ENCODE measurements at places on chromosomes 4 and X.

DNA sequence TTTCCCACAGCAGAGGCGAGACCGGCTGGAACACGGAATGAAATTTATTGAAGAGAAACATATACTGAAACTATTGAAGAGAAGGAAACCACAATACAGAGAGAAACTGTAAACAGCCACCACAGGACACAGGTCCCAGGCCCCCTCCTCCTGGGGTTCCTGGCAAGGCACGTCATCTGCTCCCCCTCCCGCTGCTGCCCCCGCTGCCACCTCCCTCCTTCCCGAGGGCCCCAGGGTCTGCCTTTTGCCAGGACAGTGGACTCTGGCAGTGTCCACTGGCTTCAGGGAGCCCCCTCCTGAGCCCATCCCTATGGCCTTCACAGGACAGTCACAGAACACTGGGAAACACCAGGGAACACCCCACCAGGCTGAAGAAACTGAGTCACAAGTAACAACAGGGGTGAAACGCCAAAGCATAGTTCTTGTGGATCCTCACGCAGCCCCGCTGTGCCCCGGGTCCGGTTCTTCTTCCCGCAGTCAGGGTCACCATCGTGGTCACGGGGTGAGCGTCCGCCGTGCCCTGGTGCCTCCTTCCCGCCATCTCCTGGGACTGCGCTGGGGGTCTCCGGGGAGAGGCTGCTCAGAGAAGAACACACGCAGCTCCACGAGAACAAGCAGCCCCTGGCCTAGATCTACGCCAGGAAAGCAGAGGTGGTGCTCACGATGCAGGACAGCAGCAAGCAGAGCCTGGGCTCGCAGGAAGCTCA lies 5.4 kb downstream of the PNMA6E start:
- DNase-seq: no peak

GRCh38 chrX:39443240-39443639 lies 642.0 kb downstream of the MID1IP1 start:
- DNase-seq: no peak

- no peak for DNase-seq
Observed at GRCh38 chrX:40109288-40110008, 11.7 kb upstream of the BCOR start.

DNA sequence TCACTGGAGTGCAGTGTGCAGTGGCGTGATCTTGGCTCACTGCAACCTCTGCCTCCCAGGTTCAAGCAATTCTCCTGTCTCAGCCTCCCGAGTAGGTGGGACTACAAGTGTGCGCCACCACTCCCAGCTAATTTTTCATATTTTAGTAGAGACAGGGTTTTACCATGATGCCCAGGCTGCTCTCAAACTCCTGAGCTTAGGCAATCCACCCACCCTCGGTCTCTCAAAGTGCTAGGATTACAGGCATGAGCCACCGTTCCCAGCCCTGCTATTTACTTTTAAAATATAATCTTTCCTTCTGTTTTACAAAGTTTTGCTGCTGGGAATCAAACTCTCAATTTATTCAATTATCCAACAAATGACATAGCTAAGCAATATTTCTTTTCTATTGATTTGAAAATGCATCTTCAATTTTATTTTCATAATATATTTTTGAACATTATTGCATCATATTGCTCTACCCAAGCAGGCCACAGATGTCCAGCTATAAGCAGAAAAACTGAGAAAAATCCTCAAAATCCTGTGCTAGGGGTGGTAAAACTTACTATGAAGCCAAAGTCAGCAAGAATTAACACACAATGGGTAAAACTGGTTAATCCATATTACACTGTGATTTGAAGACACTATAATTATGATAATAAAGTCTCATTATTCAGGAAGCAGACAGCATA lies 5.2 kb downstream of the TIFA start:
- no peak for DNase-seq

GRCh38 chr4:3638080-3638795 lies 106.0 kb upstream of the LRPAP1 start:
- no peak for DNase-seq

DNA sequence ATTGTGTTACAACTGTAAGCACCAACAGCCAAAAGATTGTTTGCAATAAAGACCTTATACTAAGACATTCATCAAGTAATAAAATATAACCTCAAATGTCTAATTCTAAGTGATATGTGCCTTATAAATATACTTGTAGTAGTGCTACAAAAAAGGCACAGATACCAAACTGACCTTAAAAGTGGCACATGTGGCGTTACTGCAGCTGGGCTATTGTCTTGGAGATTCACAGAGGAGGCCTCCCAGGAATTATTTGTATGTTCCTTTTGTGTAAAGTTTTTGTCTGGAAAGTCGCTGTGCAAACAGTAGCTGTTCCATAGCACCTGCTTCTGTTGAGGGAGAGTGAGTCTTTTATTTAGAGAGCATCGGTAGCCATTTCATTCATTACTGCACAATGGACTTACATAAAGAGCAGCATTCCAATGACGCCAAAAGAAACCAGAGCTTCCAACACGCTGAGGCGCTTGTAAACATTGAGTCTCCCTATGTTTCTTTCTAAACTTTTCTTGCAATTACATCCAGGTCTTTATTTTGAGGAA lies 143.7 kb downstream of the RPA4 start:
- no peak for DNase-seq

GRCh38 chr4:177680308-177680707 lies 238.1 kb upstream of the AGA start:
- no peak for DNase-seq

- no peak for DNase-seq
Observed at GRCh38 chr4:168487282-168488035, 7.2 kb upstream of the DDX60L start.

DNA sequence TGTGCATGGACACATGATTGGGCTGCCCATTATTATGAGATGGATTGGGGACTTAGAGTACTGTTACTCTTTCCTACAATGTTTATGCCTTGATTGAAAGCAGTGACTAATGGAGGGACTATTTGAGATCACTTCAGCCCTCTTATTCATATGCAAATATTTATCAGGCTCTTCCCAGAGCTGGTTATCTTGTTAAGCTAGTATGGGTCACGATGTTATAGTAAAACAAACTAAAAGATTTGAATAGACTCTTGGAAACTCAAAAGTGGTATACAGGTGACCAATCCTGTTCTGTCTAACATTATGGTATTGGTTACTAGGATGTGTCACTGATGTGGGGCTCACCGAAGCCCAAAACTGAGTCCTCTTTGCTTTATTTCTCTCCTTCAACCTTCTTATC lies 306.2 kb upstream of the CASK start:
- DNase-seq: no peak

DNA sequence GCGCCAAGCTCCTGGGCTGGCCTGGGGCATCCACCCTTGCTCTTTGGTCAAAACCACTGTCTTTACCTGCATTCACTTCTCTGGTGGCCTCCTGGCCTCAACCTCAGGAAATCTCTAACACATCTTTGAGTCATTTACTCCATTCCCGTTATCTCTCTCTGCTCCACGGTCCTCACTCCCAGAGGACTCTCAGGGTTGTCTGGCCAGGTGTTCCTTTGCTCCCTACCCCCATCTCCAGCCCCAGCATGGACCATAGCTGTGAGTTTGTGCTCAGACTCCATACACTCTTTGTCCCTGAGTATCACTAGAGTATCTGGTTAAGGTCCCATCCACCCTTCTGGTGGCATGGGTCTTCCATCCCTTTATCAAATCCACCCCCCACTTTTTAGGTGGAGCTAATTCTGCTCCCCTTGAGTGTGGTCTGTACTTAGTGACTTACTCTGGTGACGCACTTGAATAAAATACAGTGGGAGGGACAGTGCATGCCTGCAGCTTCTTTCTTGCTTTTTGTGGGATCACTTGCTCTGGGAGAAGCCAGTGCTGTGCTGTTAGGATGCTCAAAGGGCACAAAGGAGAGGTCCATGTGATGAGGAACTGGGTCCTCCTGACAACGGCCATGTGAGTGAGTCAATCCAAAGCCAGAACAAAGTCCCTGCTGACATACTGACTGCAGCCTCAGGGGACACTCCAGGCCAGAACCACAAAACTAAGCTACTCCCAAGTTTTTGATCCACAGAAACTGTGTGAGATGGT lies 44.3 kb downstream of the IGFBP7 start:
- DNase-seq: no peak

DNA sequence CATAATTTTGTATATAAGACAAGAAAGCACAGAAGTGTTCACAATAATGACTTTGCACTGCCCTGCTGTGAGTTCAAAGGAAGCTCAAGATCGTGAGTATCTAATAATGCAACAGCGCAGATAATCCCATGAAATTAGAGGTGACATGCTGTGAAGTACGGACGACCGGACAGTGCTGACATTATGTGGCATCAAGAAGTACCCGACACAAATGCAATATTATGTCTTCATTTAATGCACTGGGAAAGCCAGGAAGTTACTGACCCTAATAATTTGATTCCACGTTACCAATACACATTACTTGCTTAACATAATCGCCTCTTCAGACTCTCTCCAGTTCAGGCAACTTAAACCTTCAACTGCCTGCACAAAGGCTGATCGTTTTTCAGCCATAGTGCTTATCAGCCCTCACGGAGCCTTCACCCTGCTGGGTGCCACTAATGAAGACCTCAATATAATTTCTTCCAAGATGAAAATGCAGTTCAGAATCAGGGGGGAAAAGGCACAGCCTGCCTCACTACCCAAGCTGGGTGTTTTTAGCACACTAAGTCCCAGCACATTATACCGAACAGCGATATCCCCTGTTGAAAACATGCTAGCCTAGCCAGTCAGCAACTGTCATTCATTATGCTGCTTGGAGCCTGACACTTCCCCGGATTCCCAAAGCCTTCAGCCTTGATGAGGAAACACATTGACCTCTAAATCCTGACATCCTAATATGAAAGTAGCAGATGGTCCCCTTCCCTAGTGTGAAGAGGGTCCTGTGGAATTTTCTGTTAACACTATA lies 56.1 kb downstream of the SLC7A11 start:
- no peak for DNase-seq

GRCh38 chrX:49247916-49248811 lies 12.9 kb downstream of the CCDC22 start:
- no peak for DNase-seq

DNA sequence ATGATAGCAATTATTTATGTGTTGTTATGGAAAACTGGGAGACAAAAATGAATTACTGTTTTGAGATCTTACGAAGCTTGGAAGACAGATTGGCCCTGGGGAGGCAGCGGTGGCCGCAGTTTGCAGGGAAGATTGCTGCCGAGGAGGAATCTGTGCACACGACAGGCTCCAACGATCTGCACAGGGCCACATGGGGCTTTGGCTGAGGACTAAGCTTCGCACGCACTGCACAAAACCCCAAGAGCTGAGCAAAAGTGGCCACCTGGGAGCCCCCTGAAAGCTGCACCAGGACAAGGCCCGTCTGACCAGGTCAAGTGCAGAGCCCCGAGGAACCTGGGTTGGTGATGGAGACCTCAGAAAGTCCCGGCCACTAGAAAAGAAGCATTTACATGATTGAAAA lies 5.2 kb upstream of the PDE6B start:
- no peak for DNase-seq

DNA sequence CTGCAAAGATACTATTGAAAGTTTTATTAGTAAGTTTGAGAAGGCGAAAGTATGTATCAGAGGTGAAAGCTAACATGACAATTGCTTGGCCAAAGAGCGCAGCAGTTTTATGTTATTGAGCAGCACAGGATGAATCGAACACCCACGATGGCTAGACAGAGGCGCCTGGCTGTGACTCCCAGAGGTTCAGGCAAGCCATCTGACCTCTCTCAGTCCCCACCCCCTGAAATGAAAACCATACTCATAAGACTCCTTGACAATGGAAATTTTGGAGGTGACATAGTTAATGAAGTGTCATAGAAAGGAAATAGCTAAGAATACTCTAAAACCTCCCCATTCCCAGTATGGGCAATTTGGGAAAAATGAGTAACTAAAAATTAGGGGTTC lies 70.6 kb downstream of the MGST2 start:
- DNase-seq: no peak

DNA sequence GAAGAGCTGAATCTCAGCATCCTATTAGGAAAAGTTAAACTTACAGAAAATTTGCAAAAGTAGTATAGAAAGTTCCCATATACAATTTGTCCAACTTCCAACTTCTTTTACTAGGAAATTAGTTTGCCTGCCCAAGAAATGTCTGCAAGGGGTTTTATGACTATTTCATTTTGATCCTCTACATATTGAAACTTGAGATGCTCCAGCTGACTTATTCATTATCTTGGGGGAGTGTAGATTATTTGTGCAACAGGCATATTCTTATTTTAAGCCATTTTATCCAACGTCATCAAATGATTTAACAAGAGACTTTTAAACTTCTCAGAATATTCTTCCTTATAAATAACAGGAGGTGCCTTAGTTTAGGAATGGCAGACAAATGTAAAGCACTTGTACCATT lies 317.1 kb upstream of the FTHL17 start:
- DNase-seq: no peak

GRCh38 chrX:105706041-105706440 lies 116.3 kb upstream of the NRK start:
- DNase-seq: no peak

- no peak for DNase-seq
Observed at GRCh38 chr4:169604131-169604900, 8.1 kb downstream of the NEK1 start.

GRCh38 chr4:40178672-40179071 lies 18.2 kb upstream of the RHOH start:
- DNase-seq: no peak

GRCh38 chrX:118207831-118208453 lies 91.3 kb upstream of the KLHL13 start:
- no peak for DNase-seq

- DNase-seq: no peak
Observed at GRCh38 chrX:152869972-152870371, 27.9 kb upstream of the ZNF185 start.

DNA sequence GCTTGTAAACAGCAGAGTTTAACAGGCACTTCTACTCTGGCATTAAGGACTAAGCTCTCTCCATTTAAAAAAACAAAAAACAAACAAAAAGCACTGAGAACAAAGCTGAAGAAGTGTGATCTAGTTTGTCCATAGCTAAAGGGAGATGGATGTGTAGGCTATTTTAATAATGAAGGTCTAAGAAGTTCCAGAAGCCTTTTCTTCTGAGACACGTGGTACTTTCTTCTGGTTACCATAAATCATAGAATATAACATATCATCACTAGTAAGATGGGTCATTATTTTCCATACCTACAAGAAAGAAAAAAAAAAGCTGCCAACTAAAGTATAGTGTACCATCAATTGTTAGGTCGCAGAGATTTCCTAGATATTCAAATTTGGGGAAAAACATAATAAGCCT lies 722 bp upstream of the NBDY start:
- DNase-seq: no peak

Measured in stimulated activated CD8-positive, alpha-beta memory T cell treated with anti-CD3 and anti-CD28 coated beads, Interleukin-4, amount 100 ng/mL, for 1 hour (primary cell).